ENCODE measurements at places on chromosomes 11 and 22.

- DNase-seq = no peak
Measured at GRCh38 chr11:69201764-69202370, 46.1 kb downstream of the SMIM38 start.

DNA sequence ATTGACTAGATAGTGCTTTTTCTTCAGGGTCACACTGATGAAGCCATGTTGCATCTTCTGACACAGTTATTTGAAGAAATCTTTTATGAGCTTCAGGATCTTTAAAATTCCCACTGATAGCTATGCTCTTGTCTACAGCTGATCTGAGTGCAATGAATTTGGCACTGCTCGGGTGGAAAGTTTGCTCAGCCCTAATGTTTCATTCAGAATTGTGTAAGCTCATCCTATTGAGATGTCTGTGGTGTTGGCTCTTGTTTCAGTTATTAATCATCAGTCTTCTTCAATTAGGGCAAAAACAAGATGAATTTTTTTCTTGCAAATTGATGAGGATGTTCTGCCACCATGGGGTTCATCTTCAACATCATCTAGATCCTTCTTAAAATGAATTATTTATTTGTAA, 1387.0 kb upstream of the RAG2 start:
- no peak for DNase-seq

GRCh38 chr11:86696004-86696403, 23.6 kb upstream of the ME3 start:
- no peak for DNase-seq

DNA sequence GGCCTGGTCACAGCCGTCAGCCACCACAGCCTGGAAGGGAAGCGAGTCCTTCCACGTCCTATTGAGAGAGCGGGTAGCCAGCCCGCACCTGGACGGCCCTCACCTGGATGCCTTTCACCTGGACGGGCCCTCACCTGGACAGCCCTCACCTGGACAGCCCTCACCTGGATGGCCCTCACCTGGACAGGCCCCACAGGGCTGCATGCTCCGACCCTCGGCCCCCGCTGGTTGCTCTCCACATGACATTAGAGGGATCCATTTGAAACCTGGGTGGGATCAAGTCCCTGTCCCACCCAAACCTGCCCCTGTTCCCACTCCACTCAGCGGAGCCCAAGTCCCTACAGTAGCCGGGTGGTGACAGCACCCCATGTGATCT, 3.7 kb downstream of the C1QTNF6 start:
- no peak for DNase-seq

DNA sequence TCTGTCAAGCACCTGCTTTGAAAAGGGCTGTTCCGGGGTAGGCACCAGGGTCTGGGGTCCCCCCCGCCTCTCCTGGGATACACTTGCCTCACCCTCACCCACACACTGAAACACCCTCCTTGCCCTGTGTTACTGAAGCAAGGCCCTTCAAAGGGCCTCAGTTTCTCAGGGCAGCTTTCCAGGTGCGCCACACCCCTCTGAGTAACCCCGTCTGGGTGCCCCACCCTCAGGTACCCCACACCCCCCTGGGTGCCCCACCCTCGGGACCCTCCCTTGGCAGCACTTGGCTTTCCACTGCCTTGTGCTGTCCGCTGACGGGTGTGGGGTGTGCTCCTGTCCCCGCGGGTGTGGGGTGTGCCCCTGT, 413.6 kb downstream of the TBC1D22A start:
- DNase-seq = no peak

DNA sequence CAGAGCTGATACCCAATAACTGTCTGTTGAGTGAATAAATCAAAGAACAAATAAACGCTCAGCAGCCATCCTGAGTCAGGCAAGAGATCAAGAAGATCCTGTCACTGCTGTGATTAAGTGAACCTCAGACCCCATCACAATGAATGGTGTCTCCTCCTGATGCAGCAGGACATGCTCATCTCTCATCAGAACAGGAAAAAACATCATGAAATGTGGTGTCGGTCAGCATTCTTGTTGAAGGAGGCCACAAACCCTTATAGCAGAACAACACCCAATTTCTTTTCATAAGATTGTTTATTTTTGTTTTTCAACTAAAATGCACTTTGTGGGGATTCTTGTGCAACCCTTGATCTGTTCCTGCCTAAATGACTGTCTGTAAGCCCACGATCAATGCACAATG, 60.3 kb downstream of the SYTL2 start:
- no peak for DNase-seq

GRCh38 chr22:48492366-48493320, 1335.0 kb downstream of the BRD1 start:
- DNase-seq = no peak

DNA sequence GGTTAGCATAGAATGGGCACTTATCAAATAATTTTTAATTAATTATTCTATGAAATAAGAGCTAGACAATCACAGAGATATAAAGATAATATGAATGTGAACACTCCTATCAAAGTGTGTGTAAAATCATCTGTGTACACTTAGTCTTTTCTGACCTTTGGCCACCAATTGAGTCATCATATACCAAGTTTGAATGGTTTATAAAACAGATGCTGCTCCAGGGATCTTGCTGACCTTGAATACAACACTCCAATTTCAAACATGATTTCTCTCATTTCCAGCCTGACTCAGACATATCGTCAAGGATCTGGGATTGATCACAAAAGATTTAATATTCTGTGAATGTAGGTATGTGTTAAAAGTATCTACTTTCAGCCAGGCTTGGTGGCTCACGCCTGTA, 2.9 kb upstream of the OR51V1 start:
- no peak for DNase-seq

GRCh38 chr22:21803811-21804249, 63.6 kb downstream of the MAPK1 start:
- no peak for DNase-seq

DNA sequence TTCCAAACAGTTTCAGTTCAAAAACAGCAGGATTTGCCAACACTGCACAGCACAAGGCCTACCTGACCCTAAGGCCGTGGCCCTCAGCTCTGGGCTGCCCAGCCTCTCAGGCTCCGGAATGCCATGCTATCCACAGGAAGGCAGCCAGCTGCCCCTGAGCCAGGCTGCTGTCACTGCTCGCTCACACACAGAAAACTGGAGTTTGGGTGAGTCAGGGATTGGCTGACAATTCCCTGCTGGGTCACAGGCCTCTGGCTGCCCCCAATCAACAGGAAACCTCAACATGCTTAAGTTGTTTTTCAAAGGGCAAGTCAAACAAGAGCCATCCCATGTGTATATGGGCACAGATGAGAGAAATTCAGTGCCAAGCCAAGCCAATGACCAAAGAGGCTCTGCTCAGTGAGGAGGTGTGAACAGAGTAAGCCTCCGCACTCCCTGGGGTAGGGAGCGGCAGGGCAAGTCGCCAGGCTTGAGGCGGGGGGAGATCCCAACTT, 50.2 kb downstream of the RPL27A start:
- no peak for DNase-seq

DNA sequence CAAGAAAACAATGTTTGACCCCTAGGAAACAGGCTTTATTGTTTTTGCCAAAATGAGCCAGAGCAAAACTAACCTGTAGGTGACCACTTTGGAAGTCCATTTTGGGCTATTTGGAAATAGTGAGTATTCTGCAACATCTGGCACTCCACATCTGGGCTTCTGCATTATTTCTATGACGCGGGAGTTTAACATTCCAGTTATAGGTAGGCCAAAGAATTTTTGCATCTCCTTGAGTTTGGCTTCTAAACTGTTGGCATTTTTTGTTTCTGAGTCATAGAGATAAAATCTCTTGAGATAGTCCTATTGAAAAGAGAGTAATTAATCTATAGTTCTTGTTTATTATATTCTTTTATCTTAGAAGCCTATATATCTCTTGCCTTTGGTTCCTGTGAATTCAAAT, 2.9 kb downstream of the MMP7 start:
- no peak for DNase-seq

DNA sequence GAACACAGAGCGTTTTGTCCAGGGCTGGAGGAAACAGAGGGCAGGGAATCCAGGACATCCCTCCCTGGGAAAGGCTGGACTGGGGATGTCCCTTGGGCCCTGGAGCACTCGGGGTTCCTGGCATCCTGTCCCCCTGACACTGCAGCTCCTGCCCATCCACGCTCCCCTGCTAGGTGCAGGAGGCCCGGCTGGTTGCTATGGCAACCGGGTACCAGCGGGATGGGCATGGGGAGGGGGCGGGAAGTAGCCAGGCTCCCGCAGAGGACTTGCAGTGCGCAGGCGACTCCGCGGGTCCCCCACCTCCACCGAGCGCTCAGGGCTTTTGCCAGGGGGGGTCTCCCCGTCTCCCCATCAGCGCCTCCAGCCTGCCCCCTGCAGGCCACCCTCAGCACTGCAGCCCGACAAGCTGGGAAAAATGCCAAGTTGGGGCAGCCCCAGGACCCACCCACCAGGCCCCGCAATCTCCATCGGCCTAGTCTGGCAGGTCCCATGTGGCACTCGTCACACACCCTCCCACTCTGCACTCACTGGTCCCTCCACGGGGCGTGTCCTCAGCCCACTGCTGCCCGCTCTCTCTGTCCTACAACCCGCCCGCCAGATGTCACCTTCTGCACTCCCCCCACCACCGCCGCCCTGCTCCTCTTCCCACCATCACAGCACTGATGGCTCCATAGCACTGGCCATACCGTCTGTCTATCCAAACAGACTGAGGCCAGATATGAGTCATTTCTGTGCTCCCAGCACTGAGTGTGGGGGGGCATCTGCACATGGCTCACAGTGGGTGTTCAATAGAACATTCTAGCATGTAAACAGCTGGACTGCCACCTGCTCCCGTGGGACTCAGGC, 31.5 kb downstream of the KIAA0930 start:
- DNase-seq = no peak

DNA sequence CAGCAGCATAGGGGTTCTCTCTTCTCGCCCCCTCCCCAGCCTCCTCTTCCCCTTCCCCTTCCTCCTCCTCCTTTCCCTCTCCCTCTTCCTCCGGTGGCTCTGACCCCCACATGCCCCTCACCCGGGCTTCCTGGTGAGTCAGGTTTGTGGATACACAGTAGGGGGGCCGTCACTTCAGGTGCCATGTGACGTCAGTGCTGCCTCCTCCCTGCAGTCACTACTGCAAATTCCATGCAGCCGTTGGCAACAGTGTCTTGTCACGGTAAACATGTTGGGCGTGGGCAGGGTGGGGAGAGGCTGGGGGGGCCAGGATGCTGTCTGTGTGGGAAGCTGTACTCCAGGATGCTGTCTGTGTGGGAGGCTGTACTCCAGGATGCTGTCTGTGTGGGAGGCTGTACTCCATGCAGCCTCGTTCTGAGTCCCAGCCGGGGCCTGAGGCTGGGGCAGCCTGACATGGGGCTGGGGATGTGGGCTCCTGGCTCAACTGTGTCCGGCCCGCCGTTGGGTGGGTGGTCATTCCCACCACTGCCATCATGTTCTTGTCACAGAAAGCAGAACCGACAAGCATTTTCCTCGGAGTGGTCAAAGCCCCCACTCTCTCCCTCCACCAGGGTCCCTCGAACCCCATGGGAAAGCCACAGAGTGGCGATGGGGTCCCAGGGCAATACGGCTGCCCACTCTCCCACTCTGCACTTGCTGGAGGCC, 2.4 kb upstream of the MUC2 start:
- DNase-seq = no peak

GRCh38 chr22:23183061-23183698, 2.9 kb downstream of the BCR start:
- DNase-seq = no peak

GRCh38 chr11:8566613-8567210, 27.3 kb downstream of the STK33 start:
- DNase-seq = no peak

DNA sequence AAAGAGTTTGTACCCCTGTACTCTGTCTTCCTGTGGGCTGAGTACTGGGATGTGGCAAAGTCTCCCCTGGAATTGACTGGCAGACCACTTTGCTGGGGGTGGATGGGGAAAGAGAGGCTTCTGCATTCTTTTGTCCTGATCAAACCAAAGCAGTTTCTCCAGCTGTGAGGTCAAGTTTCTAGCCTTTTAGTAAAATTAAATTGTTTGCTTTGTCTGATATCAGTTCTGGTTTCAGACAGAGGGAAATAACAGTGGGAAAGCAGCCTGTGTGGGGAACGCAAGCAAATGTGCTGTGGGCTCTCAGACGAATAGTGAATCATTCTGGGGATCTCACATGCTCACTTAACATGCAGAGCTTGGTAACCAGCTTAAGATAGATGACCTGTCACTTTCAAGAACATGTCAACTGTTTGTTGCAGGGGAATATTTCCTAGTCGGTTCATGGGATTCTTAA, 151.6 kb downstream of the FAT3 start:
- no peak for DNase-seq

DNA sequence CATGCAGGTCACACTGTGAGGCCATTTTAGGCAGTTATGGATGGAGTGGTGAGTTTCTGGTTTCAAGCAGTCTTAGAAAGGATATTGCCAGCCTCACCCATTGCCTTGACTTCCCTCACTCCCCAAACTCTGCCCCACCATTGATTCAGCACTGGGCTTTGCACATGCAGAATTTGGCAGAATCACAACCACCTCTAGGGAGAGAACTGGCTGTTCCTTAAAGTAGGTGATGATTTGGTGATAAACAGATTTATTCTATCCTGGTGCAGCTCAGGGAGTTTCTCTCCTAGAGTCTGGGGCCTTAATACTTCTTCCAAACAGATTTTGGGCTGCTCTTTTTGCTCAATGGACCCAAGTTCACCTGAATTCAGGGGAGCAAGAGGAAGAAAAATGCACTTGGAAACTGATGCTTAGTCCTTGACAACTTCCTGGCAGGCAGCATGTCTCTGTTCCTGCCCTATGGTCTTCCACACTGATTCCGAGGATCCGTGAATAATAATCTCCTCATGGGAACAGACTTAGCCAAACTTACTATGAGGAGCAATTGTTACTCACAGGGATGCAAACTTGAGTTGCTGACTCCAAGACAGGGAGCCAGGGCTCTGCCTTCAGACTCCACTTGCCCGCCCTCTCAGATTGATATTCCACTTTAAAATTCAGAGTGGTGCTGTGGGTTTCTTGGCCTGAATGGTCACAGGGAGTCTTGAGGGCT, 129.7 kb upstream of the PARVA start:
- no peak for DNase-seq

GRCh38 chr11:69378303-69379141, 84.6 kb downstream of the MYEOV start:
- no peak for DNase-seq

DNA sequence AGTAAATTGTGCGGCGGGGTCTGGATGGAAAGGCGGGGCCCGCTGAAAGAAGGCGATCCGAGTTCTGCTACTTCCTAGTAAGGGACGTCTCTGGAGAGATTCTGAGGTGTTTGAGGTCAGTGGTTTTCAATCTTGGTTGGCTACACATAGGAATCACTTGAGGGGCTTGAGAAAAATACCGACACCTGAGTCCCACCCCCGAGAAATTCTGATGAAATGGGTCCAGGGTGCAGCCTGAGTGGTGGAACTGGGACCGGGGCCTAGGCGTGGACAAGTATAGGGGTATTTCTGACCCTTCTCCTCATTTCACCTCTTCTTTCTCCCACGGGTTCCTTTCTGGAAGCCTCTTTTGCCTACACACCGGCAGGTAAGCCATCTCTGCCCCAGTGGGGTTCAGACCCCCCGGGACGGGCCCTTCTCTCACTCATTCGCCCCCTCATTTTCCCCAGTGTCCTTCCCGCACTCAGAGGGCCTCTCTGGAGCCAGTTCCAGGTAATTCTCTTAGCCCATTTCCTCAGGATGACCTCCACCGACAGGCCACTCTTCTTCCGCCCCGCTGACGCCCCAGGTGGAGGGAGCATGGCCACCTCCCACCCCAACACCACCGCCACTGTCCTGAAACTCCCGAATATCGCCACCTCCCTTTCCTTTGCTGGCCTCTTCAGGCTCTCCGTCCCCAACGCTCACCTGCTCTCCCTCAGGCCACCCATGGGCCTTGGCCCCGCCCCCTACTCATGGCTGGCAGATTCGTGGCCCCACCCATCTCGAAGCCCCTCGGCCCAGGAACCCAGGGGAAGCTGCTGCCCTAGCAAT, 11.8 kb downstream of the ROBO3 start:
- DNase-seq = no peak

All from esophagus squamous epithelium (tissue), 5 donors.